GM03348 (cell line): ENCODE measurements at places on chromosomes 4 and X.
A peak's percentile ranks its signal among the peaks of the same experiment; 100 is the strongest.

DNA sequence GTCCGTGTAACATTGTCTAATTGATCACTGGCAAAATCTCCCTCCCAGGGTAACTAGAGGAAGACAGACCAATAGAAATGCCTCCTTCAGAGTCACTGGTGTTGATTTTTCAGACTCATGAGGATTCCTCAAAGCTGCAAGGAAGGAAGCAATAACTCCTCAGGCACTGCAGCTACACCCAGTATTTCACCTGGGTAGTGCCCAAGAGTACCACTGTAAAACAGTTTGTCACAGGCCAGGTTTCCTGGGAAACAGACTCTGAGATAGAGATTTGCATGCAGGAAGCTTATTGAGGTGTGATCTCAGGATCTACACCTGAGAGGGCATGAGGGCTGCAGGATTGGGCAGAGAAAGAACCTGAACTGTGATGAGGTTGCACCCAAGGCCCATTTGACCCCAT is 240.7 kb upstream of the ATP6AP2 start:
- DNase-seq, result no peak

DNA sequence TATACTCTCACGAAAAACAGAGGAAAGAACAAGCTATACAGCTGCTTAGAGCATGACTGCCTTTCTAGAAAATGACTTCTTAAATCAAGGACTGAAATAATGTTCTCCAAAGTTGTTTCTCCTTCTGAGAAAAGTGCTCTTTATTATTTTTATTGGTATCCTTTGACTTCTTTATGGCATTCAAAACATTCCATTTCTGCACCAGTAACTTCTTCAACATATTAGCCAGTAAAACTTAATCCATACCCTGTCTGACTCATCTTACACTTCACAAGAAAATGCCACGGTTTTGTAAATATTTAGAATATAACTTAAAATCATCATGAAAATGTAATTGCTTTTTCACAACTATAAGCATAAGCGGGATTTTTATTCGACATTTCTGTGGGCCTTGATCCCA is 180.4 kb downstream of the NR3C2 start:
- no peak for DNase-seq

DNA sequence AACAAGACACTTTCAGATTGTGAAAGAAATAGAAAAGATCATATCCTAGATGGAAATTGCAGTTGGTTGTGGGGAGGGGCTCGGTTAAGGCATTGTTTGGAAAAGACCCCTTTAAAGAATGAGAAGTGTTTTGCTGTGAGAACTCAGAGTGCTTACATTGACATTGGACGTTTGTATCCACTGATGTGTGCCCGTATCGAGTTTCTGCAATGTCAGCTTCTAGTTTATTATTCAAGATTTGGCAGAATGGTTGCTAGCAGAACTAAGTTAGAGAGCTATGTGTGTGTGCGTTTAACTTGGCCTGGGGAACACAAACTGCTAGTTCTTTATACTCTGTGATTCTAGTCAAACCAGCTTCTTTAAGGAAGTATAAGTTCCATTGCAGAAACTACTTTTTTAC is 2702.5 kb downstream of the PCDH7 start:
- DNase-seq, result no peak

GRCh38 chrX:9873952-9874351 is 87.7 kb downstream of the SHROOM2 start:
- DNase-seq, result peak; percentile 24

GRCh38 chr4:34047363-34047762 is 2197.0 kb downstream of the ARAP2 start:
- no peak for DNase-seq

- DNase-seq, result no peak
Observed at GRCh38 chrX:132118358-132118757, 9.5 kb downstream of the FRMD7 start.

DNA sequence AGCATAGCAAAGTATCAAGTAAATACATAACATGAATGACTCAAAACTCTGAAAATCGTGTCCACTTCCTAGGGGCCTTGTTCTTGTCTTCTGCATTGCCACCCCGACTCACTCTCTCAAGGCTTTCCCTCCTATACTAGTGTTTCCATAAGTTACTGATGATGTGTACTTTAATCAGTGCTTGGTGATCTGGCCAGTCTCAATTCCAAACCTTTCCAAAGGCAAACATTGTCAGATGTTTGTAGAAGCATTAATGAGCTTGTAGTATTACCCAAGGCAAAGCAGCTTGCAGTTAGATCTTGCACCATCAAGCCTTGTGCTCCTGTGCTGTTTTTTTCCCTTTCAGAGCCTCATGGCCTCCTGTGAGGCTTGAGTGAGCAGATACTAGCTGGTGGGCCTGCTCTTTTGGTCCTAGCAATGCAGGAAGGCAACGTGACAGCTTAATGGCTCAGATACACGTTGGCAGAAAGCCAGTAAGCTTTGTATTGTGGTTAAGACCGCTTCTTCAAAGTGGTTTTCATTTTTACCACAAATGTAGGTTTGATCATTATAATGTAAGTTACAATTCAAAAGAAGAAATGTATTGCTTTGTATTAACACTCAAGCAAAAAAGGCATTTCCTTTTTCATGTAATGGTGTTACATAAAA is 51.8 kb downstream of the RBPJ start:
- DNase-seq, result peak; percentile 12

GRCh38 chr4:35216636-35217035 is 1027.7 kb downstream of the ARAP2 start:
- DNase-seq, result no peak

- no peak for DNase-seq
Observed at GRCh38 chrX:38409289-38409688, 56.9 kb downstream of the OTC start.

- DNase-seq, result no peak
Observed at GRCh38 chrX:117038918-117039440, 576.2 kb upstream of the CT83 start.

DNA sequence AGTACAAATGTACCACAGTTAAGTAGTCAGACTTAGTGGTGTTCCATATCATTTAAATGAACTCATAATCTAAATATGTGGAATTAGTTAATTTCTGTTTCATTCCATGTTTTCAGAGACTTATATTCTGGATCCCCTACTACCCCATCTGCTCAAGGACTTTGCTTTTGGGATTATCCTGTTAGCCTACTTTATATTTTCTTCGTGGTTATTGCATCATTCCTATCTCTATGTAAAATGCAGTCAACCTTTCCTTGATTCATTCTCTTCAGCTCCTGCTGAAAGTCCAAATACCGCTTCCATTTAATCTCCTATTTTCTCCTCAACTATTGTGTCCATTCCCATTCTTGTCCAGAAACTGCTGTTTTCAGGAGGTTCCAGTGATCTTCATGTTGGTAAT is 25.1 kb downstream of the SLC30A9 start:
- DNase-seq, result no peak

DNA sequence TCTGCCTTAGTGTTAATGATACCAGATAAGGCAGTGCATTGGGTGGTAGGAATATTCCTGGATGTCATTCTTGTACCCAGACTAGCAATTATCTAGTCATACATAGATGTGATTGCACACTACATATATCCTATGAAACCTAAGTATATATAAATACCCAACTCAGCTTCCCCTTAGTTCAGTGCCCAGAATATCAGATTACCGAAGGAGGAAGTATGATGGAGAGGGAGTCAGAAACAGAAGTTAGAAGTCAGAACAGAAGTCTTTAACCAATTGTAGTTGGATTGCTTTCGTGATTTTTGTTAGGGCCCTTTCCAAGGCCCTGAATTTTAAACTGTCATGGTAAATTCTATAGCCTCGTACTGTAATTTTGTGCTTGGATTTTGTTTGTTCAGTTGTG is 42.9 kb downstream of the MOB1B start:
- DNase-seq, result no peak

DNA sequence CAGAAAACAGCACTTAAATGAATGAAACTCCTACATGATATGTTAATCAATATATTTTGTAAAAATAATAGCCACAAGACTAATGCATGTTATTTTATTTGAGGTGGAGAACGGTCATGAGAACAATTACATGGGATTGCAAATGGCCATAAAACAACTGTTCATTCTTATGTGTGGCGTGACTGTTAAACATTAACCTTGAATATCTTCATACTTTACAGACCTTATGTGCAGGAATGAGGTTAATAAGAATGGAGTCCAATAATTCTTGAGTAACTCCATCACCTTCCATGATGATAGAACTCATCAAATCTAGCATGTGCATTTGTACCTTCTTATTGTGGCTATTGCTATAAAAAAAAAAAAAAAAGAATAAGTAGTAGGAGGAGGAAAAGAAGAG is 55.3 kb downstream of the PDS5A start:
- no peak for DNase-seq

DNA sequence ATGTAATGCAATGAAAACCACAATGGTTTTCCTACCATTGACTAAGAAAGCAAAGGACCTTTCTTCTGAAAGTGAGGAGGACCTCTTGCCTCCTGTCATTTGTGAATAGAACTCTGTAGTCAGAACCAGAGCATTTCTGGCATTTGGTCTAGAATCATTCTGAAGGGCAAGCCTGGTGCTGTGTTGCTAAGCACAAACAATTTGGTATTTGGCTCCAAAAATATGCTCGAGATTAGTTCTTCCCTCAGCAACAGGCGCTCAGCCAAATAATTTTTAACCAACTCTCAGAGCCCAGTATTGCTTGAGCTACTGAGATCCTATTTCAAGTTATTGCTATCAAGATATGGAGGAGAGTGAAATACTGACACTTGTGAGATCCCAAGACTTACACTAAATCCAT is 71.0 kb downstream of the SNCA start:
- peak; percentile 51 for DNase-seq

DNA sequence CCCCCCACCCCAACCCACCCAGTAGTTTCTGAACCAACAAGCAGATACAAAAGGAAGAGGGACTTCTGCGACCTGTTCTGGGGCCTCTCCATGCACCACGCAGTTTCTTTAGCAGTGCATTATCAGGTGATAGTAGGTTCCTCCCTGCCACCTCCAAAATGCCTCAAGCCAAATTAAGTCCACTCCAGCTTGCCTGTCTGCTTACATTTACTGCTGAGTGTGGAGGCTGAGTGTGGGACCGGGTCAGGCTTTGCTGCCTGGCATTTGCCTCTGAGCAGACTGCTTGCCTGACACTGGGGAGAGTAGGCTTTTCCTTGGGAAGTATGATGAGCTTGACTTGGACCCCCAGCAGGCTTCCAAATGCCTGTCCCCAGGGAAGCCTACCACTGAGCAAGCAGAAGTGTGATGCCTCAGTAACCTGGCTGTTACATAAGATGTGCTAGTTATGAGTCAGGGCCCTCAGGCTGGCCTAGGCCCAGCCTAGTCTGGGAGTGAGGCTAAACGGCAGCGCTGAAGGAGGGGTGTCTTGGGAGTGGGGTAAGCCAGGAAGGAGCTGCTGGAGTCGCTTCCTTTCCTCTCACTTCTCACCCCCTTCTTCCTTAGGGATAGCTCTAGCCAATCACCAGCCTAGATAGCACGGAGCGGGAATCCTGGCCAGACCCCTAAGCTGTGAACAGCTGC is 9.0 kb downstream of the TSC22D3 start:
- peak; percentile 23 for DNase-seq

GRCh38 chr4:39078829-39079228 is 16.8 kb downstream of the KLHL5 start:
- DNase-seq, result no peak

- DNase-seq, result no peak
Observed at GRCh38 chr4:84419201-84419600, 79.9 kb downstream of the NKX6-1 start.

- DNase-seq, result peak; percentile 11
Observed at GRCh38 chrX:133921764-133922389, 63.5 kb downstream of the GPC3 start.

GRCh38 chr4:163384926-163385325 is 41.2 kb downstream of the NPY5R start:
- DNase-seq, result no peak

DNA sequence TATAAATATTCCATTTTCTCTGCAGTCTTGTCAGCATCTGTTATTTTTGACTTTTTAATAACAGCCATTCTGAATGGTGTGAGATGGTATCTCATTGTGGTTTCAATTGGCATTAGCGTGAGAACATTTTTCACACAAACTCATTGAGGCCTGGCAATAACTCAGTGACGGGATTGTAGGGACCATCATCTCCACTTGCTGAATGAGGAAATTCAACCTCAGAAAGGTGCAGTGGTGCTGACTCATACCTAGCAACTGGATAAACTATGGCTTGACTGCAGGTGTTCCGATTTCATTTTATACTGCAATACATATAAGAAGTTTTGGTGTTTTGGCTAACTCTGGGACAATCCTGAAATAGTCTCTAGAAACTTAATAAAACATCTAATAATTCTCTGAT is 88.3 kb upstream of the DDIT4L start:
- DNase-seq, result no peak

GRCh38 chr4:176302283-176303275 is 17.2 kb upstream of the SPCS3 start:
- peak; percentile 68 for DNase-seq

- no peak for DNase-seq
Observed at GRCh38 chr4:34845926-34846325, 1398.4 kb downstream of the ARAP2 start.

GRCh38 chr4:133147286-133147821 is 1.7 kb upstream of the PCDH10 start:
- no peak for DNase-seq

DNA sequence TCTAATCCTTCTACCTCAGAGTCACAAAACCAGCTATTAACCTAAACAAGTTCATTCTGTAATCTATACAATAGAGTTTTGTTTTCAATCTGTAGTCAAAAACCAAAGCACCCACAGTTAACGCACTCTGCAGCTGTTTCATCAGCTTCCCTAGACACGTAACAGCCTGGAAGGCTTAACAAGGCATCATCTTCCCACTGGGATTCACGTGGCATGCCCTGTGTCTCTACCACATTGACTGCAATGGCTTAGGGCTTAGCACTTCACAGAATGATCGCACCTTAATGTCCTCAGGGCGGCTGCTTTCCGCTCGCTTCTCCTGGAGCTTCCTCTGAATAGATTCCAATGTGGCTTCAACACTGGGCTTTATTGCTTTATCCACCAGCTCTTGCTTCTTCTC is 49.7 kb upstream of the NAP1L5 start:
- no peak for DNase-seq

DNA sequence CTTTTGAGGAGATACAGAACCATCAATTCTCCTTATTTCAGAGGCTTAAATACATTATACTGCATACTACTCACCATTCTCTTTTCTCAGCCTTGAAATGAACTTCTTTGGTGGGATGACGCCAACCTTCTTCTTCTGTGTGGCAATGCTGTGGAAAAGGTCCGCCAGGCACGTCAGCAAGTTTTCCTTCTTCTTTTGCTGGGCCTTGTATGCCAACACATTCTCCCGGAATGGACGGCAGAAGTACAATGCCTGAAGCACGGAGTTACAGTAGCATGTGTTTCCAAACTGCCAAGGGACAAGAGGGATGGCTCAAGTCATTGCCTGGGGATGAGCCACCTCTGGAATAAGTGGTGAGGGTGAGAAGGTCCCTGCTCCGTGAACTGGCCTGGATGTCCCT is 31.2 kb downstream of the USP46 start:
- DNase-seq, result no peak

GRCh38 chrX:150767475-150768131 is 74.4 kb downstream of the MTMR1 start:
- peak; percentile 63 for DNase-seq

- DNase-seq, result no peak
Observed at GRCh38 chr4:25184056-25184455, 23.8 kb upstream of the SEPSECS start.
